ENCODE measurements at places on chromosomes 12 and 14.

- no peak for DNase-seq
These were observed 26.2 kb upstream of the MAP1LC3B2 start for GRCh38 chr12:116532986-116533342.

DNA sequence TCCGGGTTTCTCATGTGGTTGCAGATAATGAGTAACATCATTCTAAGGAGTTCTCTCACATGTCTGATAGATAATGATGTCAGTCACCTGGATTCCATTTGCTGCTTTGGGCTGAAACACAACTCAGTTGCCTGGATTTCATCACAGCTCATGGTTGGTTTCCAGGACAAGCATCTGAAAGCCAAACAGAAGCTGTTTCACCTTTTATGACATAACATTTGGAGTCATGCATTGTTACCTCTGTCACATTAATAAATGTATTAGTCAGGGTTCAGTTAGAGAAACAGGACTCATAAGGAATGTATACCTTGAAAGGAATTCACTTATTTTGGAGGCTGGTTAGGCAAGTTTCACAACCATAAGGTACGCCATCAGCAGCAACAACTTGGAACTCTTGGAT lies 251.9 kb upstream of the ATXN7L3B start:
- no peak for DNase-seq

DNA sequence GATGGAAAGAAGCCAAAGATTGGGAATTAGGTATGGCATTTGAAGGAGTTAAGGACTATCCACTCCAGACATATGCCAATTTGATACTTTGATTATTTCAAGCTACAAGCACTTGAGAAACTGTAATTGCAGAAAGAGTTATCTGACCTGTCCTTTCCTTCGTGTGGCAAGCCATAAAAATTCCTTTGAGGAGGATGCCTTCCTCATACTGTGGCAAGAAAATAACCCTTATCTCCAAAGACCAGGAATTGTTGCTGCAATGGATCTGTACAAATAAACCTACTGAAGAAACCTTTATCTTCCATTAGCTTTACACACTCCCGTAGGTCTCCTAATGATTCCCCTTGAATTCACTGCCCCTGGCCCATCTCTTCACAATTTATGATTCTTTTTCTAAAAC lies 165.1 kb upstream of the AMIGO2 start:
- DNase-seq = no peak

DNA sequence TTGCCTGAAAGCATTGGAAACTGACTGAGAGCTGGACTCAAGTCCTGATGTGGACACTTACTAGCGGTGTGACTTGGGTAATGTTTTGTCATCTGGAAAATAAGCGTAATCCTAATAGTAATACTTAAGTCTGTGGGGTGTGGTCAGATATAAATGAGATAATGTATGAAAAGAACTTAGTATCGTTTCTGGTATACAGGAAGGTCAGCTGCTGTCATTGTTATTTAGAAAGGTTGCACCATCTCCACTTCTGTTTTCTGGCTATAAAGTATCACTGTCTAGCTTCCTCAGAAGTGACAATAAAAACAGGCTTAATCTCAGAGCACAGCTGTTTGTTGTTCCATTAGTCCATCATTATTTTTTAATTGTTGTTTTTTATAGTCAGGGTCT lies 34.1 kb upstream of the TUBA1C start:
- no peak for DNase-seq

DNA sequence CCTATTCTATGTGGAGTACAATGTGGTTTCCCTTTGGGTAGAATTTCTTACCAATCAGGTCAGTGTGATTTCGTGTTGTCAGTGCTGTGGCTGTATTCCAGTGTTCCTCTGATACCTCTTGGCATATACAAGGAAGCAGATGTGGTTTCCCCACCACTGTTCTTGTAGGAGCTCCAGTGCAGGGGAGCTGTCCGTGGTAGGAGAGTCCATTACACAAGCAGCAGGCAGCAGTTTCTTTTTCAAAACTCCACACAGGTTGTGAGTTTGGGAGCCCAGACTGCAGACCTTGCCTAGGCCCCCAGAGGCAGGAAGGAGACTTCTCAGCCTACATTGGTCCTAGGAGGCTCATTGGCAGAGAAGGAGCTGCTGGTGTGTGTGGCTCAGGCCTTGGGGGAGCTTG lies 452.8 kb downstream of the AACS start:
- DNase-seq = no peak

GRCh38 chr14:99509871-99510555 lies 28.8 kb downstream of the CCNK start:
- DNase-seq = no peak

- DNase-seq = no peak
These were observed 342.6 kb upstream of the RGS6 start for GRCh38 chr14:71589609-71590008.

GRCh38 chr12:44537354-44537753 lies 338.8 kb downstream of the NELL2 start:
- DNase-seq = no peak

DNA sequence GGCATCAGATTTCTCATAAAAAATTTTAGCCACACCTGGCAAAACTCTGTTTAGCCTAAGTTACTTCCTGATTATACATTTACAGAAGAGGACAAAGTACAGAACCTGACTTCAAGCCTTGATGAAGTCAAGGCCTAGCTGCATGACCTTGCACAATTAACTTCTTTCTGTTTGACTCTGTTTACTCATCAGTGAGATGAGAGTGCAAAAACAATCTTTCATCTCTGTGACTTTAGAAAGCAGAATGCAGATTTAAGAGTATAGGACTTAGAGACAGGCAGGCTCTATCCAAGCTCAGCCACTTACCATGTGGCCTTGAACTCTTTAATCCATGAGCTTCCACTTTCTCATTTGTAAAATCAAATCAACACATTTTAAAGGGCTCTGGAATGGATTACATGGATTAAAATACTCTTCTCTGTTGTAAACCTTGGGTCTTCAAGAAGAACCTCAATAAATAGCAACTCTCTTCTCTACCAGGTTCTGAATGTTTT lies 1178.9 kb downstream of the FLRT2 start:
- DNase-seq = no peak

- no peak for DNase-seq
These were observed 18.4 kb downstream of the NR2C1 start for GRCh38 chr12:95055057-95055456.

GRCh38 chr14:38883127-38883526 lies 219.9 kb downstream of the SEC23A start:
- DNase-seq = no peak

DNA sequence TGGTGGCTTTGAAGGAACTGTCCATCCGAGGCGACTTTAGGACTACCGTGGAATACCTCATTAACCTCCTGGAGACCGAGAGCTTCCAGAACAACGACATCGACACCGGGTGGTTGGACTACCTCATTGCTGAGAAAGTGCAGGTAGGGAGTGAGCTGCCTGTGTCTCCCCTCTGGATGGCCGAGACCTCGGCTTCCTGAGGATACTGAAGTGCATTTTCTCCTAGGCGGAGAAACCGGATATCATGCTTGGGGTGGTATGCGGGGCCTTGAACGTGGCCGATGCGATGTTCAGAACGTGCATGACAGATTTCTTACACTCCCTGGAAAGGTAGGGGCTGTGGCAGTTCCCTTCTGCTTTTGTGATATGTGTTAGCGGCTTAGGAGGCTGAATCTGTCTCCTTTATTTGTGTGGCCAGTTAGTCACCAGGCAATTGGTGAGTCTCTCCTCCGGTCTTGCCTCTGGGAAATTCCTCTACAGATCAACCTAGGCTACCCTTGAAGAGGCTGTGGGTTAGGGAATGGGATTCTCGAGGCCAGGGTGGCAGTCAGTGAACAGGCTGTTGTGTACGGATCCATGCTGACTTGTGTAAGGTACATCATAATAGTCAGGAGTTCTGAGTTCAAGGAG lies 75.3 kb downstream of the ACACB start:
- no peak for DNase-seq

DNA sequence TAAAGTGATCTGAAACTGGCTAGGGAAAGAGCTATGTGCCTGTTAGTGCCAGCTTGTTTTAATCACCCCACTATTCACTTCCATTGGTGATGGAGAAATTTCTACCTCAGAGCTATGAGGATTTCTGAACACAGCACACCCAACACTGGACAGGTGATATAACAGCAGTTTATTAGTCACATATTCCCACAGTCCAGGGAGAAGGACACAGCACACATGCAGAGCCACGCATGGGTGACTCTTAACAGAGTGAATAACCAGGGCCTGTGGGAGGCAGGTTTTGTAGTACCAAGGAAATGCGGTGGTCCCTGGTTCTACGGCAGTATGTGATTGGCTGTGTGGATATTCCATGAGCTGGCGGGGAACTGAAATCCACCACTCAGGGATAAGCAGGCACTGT lies 455.1 kb downstream of the BTG1 start:
- no peak for DNase-seq

- DNase-seq = no peak
These were observed 447.0 kb downstream of the DIO2 start for GRCh38 chr14:79764323-79764722.

- DNase-seq = no peak
These were observed 207.4 kb upstream of the EEA1 start for GRCh38 chr12:93136253-93137055.

GRCh38 chr12:101671157-101671791 lies 26.2 kb upstream of the CHPT1 start:
- no peak for DNase-seq

GRCh38 chr12:28484156-28484555 lies 293.9 kb downstream of the CCDC91 start:
- DNase-seq = no peak

GRCh38 chr12:12881151-12881909 lies 10.0 kb upstream of the GPRC5A start:
- DNase-seq = no peak

GRCh38 chr12:3888659-3889058 lies 15.5 kb upstream of the PARP11 start:
- no peak for DNase-seq

DNA sequence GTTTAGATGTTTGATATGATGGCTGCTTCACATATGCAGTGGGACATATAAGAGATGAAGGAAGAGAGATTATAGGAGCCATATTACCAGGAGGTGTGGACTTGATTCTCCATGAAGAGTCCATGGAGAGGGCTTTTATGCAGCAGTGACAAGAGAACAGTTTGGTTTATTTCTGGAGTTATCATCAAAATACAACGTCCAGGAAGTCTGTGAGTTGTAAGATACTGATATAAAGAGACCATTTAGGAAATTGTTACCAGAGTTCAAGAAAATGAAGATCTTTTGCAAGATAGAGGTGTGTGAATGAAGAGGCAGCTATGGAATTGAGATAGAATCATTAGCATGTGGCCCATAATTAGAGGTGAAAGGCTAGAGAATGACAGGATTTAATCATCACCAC lies 431.7 kb downstream of the NPAS3 start:
- DNase-seq = no peak

DNA sequence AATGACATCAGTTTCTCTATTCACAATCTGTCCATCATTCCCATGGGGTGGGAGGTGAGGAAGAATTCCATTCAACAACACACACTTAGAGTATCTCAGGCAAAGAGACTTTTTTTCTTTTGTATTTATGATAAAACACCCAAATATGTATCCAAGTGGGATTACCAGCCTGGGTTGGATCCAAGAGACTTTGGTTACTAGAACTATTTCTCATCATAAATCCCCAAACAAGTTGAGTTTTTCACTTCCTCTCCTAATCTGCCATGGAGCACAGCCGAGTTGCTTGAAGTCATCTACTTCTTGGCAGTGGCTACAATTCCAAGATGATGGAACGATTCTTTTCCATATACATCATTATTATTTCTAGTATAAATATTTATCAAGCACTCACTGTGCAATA lies 209.2 kb upstream of the HMGA2 start:
- peak; percentile 76 for DNase-seq

- no peak for DNase-seq
These were observed 98.7 kb downstream of the WIF1 start for GRCh38 chr12:65022421-65022820.

DNA sequence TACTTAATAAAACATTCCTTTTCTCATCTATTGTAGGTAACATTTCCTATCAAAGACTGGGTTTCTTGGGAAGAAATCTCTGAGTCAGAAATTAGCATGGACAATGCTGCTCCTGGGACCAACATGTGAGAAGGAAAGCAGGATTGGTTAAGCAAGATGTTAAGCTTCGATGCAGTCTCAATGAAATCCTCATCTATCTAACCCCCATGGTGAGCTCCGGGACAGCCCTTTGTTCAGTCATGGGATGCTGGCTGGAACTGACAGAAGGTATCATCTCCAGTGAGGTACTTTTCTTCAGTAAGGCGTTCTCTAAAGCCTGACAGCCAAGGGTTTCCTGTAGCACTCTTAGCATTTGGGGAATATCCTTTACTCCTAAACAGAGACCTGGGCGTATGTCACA lies 82.8 kb upstream of the SINHCAF start:
- no peak for DNase-seq

GRCh38 chr12:53868511-53868986 lies 70.1 kb upstream of the HOXC13 start:
- DNase-seq = no peak

DNA sequence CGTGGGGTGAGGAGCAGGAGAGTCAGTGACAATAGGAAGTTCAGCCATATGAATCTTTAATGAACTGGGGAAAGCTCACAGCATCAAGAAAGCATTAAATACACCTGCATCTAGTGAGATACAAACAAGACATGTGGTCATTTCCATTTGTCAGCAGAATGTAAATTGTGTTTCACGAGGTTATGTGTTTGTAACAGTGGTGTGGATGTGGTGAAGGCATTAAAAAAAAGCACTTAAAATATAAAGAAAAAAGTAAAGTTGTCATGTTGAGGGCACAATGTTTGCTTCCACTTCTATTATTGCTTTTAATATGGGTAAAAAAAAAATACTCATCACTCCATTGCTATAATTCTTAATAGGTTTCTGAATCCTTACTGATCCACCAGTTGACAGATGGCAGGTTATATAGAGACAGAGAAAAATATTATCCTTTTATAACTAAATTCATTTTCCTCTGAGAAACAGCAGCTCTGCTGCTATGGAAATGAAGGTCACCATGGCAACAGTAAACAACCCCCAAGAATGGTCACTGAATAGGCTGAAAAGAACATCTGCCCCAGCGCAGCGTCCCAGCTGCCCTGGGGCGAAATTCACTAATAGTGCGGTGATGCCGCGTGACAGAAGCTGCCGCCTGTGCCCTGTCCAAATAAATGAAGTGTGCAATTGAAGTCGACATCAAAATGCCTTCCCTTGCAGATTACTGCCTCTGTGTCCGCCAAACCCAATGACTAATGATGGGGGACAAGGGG lies 226.1 kb downstream of the FOXN3 start:
- DNase-seq = no peak

GRCh38 chr14:73879027-73879426 lies 7.6 kb upstream of the ZNF410 start:
- DNase-seq = no peak

DNA sequence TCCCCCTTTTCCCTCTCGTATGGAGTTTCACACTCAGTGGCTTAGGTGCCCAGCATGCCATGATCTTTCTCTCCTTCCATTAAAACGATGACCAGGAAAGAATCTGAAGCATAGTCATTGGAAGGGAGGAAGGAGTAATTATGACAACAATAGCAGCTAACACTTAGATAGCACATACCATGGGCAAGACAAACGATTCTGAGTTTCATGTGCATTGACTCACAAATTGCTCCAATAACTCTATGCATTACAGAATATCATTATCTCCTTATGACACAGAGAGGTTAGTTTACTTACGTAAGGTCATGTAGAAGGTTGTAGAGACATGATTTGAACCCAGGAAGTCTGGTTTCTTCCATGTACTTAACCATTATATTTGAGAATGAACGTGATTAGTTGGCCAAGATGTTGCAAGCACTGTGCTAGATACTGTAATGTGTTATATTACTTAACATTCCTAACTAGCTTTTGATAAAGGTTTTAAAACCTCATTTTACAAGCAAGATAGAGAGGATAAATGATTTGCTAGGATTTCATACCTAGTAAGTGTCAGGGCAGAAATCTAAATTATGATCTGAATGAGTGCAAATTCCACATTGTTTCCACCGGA lies 162.4 kb downstream of the CAND1 start:
- no peak for DNase-seq

All from fibroblast of the conjunctiva (primary cell).